Cortex of kidney (tissue), 1 donor: ENCODE measurements at places on chromosomes 7 and 10.

DNA sequence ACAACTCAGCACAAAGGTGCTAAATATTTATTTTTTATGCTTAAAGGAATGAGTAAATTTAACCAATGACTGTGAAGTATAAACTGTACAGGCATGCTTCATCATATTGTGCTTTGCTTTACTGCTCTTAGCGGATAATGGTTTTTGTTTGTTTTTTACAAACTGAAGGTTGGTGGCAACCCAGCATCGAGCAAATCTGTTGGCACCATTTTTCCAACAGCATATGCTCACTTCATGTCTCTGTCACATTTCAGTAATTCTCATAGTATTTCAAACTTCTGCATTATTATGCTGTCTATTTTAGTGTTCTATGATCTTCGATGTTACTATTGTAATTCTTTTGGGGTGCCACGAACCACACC lies 22.8 kb downstream of the BRAF start:
- no peak for DNase-seq

DNA sequence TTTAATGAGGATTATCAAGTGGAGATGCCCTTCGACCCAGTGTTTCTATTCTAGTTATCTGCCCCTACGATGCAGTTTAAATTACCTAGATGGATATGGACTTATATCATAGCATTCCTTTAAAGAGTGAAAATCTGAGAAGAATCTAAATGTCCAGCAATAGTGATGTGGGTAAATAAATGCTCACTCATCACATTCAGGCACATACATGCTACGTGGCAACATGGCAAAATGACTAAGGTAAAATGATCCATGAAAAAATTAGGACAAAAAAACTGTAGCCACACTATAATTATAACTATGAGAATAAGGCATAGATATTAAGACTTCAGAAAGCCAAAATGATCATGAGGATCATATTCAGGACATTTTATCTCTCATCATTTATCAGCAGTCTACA lies 82.4 kb upstream of the PDE1C start:
- no peak for DNase-seq

- DNase-seq = no peak
These were observed 729 bp downstream of the DNAJB6 start for GRCh38 chr7:157337316-157338149.

DNA sequence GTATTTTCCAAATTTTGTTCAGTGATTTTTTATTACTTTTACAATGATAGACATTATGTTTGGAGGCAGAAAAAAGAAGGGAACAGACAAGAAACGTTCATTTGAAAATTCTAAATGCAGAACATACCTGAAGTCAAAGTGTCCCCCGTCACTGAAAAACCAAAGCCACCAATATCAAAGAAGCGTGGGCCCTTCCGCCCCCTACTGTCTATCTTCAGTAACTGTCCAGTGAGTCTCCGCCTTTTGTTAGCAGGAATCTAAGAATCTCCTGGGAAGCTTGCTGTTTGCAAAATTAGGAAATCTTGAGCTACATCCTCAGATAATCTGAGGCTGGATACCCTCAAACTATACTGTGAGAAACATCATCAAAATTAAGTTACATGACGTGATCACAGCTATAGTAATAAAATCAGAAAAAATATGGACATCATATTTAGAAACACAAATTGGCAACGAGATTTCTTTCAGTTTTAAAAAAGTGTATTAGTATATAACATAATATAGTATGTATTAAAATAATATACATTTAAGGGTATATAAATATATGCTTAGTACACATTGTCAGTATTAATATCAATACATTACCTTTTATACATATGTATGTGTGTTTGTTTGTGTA lies 169.3 kb upstream of the AKR1E2 start:
- no peak for DNase-seq

DNA sequence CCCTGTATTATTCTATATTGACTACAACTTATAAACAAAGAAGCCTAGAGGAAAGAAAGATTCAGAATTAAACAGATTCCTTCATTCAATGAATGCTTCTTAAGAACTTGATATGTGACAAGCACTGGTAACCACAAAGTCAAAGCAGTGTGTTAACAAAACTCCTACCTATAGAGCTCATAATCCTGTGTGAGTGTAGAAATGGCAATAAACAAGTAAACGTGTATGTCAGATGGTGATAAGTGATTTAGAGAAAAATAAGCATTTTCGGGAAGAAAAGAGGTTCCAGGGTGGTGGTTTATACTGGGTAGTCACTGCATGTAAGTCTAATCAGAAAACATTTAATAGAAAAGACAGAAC lies 141.3 kb downstream of the JMJD1C start:
- no peak for DNase-seq

DNA sequence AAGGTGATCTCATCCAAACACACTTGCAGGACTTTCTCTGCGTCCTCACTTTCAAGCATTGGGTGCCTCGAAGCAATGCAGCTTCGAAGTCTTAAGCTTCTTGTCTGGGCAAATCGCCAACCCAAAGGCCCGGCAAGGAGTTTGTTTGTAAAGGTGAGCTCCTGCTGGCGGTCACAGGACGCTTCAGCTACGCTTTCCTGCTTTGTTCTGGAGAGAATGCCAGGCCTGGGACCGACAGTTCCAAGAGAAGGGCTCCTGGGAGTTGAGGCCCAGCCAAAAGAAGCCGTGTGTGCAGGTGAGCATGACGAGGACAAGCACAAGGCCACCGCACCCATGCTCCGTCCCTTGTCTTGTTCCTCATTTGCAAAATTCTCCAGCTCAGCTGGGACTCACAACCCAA lies 106.6 kb upstream of the DOCK1 start:
- DNase-seq = no peak

DNA sequence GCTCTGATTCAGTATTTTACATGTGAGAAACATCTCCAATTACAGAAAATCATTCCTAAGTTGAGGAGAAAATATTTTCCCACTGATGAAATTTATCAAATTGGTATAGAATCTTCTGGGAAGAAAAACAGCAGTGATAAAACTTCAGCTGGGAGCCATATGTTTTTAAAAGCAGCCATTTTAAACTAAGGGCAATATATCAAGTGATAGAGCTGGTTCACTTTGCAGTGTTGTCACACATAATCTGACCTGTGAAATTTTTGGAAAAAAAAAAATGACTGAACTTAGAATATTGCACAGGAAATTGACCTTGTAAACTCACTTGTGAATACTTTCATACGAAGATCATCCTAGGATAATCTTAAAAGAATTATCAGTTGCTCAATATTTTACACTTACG lies 10.5 kb upstream of the EZH2 start:
- no peak for DNase-seq

DNA sequence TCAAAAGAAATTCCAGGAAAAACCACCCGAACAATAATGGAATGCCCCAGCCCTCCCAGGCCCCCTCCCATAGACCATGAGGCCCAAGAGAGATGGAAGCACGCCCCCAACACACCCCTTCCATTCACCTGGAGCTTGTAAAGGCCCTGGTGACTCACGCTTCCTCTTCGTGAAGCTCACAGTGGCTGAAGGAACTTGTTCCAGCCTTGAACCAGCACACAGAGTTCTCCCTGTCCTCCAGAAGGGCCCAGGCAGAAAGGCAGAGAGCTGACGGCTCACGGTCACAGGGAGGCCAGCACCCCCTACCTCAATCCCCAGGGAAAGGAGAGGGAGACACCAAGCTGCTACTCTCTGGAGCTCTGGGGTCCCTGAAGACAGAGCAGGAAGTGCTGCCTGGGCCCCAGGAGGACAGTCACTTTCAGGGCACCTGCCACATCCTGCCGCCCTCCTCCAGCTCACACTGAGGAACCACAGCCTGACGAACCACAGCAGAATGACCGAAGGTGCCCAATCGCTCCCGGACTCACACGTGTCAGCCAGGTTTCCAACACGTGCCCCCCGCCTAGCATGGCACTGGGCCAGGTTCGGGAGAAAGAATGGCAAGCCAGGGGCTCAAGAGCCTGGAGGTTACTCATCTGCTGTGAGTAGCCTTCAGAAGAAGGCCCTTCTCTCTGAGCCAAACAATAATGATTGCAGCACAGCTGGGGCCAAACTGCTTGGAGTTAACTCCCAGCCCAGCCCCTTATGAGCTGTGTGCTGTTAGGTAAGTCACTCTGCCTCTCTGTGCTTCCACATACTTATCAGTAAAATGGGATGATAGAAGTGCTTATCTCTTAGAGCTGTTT lies 52.8 kb downstream of the DLG5 start:
- DNase-seq = no peak

DNA sequence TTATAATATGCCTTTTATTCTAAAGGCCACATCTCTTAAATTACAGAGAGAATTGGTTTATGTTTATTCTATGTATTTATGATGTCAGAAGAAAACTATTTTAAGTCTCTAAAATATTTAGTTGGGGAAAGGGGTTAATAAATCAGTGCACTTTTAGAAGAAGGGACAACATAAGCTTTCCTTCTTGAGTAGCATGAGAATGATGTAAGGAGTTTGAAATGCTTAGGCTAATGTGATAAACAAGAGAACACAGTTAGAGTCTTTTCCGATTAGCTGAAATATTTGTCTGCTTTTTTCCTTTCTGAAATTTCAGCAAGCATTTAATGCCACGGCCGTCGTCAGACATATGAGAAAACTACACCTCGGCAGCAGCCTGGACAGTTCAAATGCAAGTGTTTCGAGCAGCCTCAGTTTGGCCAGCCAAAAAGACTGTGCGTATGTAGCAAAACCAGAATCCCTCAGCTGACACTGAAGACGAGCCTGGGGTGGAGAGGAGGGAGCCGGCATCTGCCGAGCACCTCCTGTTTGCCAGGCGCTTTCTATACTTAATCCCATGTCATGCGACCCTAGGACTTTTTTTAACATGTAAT lies 176.2 kb downstream of the CCDC3 start:
- no peak for DNase-seq

GRCh38 chr10:110629680-110630191 lies 14.4 kb upstream of the RBM20 start:
- no peak for DNase-seq

DNA sequence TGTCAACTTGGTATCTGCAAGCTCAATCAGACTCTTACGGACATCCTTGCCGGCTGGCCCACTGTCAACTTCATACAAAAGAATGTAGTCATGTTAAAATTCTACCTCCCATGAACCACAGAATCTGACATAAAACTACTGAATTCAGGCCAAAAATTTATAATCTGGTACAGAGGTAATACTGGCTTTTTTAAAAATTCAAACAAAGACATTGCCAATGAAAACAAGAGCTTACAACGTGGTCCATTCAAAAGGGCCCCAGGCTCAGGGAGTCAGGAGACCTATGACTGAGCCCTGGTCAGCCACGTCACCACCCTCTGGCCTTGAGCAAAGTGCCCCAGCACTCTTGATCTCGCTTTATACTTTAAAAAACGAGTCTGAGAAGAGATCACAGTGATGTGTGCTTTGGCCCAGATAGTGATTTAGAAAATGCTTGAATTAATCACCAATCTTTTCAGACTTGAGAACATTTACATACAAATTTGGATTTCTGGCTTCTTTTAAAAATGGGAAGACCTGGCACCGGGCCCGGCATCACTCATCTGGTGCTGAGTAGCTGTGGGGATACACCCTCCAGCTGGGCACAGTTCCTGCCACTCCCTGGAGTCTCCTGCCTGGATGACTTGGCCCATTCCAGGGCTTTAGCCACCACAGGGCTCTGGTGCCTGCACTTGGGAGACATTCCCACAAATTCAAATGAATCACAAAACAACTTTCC lies 94.1 kb downstream of the PIP4K2A start:
- DNase-seq = no peak

- DNase-seq = no peak
These were observed 421.6 kb downstream of the RPS24 start for GRCh38 chr10:78455236-78455635.

GRCh38 chr7:71716690-71717089 lies 584.7 kb downstream of the GALNT17 start:
- no peak for DNase-seq
